Foreskin keratinocyte (primary cell): ENCODE measurements at places on chromosomes 1 and 21.
A peak's percentile ranks its signal among the peaks of the same experiment; 100 is the strongest.

DNA sequence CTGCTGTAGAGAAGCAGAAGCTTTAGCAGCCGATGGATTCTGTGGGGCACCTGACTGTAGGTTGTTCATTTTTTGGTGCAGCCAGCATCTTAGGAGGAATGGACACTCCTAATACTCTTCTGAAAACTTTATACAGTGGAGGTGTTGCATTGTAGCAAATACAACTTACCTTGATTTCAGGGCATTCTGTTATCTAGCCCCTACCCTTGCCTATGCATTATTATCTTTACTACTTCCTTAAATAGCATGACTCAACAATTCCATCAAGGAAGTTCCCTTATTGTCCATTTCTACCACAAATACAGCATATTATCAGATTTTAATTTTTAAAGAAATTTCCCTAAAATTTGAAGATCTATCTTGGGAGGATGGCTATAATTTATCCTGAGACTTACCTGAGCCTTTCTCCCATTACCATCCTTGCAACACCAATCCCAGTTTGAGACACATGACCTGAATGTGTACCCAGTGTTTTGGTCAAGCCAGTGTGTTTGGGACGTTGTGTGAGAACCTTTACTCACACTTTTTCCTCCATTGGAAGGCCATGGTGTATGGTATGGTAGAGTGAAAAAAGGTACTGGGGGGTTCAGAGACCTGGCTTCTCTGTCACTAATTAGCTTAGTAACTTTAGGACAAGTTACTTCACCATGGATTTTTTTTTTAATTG lies 9.2 kb downstream of the POU2F1 start:
- no peak for DNase-seq

DNA sequence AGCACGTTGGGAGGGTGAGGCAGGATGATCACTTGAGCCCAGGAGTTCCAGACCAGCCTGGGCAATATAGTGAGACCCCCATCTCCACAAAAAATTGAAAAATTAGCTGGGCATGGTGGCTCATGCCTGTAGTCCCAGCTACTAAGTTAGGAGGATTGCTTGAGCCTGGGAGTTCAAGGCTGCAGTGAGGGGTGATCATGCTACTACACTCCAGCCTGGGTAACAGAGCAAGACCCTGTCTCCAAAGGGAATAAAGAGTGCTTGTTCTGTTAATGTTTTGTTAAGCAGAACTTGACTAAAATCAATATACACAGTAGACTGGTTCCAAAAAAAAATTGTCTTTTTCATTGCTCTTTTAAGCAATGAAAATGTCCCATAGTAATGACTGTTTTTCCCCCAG lies 146.4 kb downstream of the SYT2 start:
- DNase-seq, result no peak

DNA sequence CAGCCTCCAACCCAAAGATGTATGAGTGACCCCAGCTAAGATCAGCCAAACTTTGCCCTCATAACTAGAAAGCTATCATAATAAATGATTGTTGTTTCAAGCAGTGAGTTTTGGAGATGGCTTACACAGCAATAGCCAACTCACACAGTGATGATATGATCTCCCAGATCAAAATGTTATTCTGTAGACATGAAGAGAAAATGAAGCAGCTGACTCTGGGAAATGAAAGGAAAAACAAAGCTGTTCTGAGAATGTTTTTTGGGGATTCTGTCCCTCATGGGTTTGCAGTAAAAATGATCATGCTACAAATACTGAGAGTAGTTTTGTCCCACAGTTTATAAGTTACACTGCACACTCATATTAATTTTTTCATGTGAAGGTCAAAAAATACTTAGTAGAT lies 617.8 kb downstream of the MRPL39 start:
- no peak for DNase-seq

DNA sequence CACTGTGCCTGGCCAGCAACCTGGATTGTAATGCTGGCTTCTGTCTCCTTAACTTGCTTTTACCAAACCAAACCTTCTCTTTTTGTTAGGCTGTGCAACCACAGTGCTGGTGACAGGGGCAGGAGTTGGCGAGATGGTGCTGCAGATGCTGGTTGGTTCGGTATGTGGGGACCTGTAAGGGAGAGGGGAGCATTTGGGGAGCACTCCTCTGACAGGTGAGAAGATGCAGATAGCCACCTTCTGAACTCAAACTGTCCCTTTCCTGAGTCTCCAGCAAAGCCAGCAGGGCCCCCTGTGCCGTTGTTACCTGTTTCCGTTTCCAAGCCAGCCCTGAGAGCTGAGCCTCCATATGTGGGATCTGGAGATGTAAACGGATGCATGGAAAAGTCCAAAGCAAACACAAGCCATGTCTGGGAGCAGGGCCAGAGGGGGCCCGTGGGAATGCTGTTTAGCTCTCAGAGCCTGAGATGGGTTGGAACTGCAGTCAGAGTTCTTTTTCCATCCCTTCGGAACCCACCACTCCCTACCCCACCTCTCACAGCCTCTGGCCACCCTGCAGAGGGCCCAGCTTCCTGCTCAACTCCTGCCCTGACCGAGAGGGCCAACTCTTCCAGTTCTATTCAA lies 34.0 kb downstream of the ELK4 start:
- no peak for DNase-seq

DNA sequence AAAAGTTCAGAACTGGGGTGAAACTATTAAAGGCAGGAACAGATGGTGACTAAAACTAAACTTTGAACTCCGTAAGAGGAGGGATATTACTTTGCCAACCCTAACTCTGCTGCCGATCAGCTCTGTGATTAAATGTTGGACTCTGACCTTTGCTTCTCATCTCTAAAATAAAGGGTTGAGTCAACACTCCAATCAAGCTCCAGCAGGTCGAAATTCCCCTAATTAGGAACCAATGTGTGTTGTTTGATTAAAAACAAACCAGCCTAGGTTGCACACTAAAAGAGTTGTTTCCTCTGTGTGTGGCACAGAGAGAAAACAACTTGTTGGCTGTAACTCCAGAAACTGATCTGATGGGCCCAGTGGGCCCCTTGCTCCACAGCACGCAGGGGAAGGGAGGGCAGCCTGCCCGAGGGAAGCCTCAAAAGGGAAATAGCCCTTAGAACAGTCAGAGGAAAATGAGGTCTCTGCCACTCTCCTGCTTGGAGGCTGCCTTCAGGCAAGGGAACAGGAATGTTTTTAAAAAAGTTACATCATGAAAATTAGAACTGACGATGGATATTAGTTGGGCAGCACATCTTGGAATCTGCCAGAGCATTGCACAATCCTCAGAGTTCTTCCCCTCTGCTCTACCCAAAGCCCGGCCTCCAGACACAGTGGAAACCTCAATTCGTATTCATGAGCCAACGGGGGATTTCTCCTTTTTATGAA lies 69.3 kb downstream of the KCTD3 start:
- peak; percentile 19 for DNase-seq

GRCh38 chr21:42921927-42922326 lies 3.5 kb downstream of the ERVH48-1 start:
- DNase-seq, result no peak

- no peak for DNase-seq
These were observed 15.9 kb downstream of the SARS1 start for GRCh38 chr1:109229531-109230127.

DNA sequence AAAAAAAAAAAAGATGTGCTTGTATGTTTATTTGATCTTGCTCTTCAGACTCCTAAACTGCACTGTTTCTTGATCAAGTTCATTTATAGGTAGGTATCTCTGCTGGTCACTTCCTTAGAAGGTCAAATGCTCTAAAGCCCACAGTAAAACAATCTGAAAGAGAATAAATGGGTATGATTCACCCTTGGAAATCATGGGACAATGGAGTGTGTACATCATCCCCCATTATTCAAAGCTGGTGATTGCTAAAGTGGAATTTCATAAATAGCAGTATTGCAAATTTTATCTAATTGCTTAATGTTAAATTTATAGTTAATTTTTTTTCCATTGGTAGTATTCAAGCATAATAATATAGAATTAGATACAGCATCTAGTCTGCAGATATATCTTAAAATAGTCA lies 53.4 kb downstream of the MIER1 start:
- DNase-seq, result no peak

- DNase-seq, result no peak
These were observed 108.2 kb upstream of the TMPRSS2 start for GRCh38 chr21:41616031-41616591.

DNA sequence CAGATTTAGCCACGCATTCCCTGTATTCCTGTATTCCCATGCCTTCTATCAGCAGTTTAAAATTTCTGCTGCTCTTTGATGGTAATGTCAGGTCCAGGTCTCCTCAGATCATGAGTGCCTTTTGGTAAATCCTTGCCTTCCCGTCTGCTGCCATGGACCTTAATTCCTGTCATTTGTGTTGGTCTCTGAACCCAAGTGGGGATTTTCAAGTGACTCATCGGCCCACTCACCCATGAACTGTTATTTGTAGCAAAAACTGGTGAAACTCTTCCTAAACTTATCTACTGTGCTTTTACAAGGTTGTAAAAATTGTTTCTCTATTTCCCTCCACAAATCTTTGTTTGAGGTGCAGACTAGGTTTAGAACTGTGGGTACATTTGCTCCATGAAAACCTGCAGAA lies 47.4 kb downstream of the ACTN2 start:
- DNase-seq, result no peak

GRCh38 chr1:195851016-195851601 lies 757.1 kb downstream of the KCNT2 start:
- DNase-seq, result no peak

DNA sequence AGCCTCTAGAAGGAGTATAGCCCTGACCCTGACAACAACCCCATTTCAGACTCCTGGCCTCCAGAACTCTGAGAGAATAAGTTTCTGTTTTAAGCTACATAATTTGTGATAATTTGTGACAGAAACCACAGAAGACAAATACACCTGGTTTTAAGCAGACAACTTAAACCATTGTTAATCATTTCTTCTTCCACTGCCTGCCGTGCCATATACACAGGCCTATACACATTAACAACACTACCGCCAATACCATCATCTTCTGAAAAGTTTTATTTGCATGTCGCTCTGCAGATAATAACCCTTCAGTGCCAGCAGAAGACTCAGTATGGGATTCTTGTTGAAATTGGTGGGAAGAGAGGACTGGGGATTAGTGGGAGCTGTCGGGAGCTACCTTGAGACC lies 39.9 kb upstream of the KRTAP19-8 start:
- DNase-seq, result no peak

DNA sequence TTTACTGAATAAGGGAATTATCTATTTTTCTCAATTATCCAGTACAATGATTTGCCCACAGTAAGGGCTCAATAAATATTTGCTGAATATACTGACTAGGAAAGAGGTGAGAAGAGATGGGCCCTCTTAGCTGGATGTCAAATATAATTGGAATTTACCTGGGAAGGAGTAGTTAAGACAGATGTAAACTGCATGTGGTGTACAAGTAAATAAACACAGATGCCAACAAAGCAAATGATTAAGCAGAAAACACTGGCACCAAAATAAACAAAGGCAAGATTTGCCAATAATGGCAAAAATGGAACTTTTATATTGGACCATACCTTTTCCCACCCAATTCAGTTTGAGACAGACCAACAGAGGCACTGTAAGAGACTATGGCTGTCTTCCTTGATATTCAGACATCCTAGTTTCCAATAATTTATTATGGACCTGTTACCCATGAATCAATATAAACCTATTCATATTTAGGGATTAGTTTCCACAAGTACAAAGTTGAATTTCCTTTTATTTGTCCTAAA lies 7.4 kb downstream of the PNRC2 start:
- DNase-seq, result no peak

GRCh38 chr1:84415396-84415795 lies 17.1 kb downstream of the DNASE2B start:
- DNase-seq, result no peak

GRCh38 chr21:32424191-32424535 lies 11.7 kb downstream of the EVA1C start:
- DNase-seq, result no peak

DNA sequence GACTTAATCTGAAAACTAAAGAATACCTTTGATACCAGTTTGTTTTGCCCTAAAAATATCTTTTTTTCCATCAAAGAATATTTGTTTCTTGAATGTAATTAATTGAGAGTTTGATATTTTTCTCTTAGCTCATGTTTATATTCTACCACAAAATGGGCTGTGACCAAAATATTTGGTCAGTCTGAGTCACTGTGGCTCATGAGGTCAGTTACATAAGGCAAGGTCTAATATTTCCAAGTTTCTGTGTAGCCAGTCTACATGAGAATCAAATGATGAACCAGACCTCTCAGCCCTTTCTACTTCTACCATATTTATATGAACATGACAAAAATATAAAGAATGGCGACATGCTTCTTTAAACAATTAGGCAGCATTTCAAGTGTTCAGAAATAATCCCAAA lies 83.0 kb upstream of the IVNS1ABP start:
- DNase-seq, result no peak

- peak; percentile 67 for DNase-seq
These were observed 566.9 kb upstream of the ZP4 start for GRCh38 chr1:238457610-238458009.
